Muscle of leg (tissue), 16 donors: ENCODE measurements at places on chromosomes 12 and 14. TPM values are rescaled to one million over a fixed set of nuclear protein-coding genes. Genes with fewer than 3 reads are reported as not detected.
A peak's percentile ranks its signal among the peaks of the same experiment; 100 is the strongest.

ACRBP gene
- polyA plus RNA-seq: 1.7 TPM

SLC7A8 gene
- 2.6 TPM for polyA plus RNA-seq

NXPH4 gene
- polyA plus RNA-seq: 4.6 TPM

- DNase-seq: no peak
Measured at GRCh38 chr14:49424436-49425331, 161.5 kb downstream of the RPS29 start.

DNA sequence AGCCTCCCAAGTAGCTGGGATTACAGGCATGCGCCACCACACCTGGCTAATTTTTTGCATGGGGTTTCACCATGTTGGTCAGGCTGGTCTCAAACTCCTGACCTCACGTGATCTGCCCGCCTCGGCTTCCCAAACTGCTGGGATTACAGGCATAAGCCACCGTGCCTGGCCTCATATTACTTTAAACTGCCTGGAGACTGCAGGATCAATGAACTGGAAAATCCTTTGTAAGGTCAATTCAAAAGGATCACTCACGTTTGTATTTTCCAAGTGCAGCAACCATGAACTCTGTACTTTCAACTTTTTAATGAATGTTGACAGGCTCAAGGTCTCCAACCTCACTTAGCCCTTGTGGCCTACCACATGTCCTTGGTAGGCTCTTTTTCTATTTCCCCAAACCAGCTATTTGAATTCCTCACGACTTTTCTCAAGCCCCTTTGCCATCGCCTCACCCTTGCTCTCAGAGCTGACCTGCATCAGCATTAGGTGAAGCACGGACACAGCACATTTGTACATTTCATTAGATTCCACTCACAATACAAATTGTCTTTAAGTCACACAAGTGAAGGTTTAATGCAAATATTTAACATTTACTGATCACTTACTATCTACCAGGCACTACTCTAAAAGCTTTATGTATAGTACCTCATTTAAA is 42.2 kb upstream of the GCH1 start:
- no peak for DNase-seq

- peak; percentile 22 for DNase-seq
Measured at GRCh38 chr12:56941299-56942017, 7.2 kb upstream of the SDR9C7 start.

RD3L gene
- polyA plus RNA-seq: not detected

DNA sequence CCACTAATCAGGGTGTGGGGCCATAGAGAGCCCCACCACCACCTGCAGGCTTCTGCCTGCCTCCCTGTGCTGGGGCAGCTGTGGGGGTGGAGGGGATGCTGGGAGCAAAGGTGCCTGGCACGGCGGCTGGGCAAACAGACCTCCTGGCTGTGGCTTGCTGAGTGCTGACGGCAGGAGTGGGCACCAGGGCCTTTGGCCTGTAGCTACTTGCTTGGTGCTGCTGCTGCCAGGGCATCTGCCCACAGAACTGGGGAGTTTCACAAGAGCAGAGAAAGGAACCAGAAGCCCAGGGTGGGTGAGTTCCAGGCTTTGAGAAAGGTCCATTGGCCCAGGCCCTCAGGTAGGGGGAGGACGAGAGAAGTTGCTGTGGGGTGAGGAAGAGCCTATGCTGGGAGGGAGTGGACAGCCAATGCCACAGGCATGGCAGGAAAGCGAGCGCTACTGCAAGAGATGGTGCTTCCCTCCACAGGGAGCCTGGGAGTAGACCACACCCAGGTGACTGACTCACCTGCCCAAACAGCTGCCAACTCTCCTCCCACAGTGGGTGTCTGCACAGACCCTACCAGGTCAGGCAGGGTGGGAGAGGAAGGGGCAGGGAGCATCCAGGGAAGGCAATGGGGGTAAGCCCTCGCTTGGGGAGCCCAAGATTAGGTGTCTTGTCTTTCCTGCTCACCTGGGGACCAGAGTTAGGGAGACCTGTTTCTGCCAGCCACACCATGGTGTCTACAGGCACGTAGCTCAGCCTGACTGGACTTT is 39.0 kb upstream of the HDAC7 start:
- no peak for DNase-seq

FAIM2 gene
- 16.1 TPM for polyA plus RNA-seq

KRT76 gene
- polyA plus RNA-seq: not detected

DNA sequence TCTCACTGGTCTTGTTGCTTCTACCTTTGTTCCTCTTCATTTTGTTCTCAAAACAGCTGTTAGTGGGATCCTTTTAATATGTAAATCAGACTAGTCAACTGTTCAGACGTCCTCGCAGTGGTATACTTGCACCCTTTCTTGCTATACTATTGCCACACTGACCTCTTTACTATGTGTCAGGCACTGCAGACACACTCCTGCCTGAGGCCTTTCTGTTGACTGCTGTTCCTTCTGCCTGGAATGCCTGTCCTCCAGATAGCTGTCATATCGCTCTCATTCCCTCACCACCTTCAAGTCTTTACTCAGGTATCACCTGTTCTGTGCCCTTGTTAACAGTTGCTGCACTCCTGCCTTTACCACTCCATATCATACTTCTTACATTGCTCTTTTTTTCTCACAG is 90.0 kb upstream of the TMEM263 start:
- DNase-seq: no peak

GRCh38 chr14:98684468-98684867 is 587.5 kb downstream of the BCL11B start:
- peak; percentile 87 for DNase-seq

DNA sequence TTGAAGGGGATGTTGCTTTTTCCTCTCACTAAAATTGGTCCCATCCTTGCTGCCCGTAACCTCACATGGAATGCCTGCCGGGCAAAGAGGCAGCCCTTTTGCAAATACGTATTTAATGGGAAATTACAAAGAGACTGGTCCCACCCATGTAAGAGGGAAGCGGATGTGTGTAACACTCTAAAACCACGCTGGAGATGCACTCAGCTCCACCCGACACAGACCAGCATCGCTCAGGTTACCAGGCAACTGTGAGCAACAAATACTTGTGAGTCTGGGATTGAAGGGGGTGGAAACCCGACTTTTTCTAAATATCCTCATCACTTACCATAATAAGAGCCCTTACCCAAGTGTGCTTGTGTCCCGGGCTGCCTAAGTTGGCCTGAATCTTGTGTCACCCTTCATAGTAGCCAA is 47.7 kb downstream of the ELK3 start:
- DNase-seq: peak; percentile 92

- DNase-seq: no peak
Measured at GRCh38 chr12:22600181-22600580, 24.8 kb upstream of the ETNK1 start.

DNA sequence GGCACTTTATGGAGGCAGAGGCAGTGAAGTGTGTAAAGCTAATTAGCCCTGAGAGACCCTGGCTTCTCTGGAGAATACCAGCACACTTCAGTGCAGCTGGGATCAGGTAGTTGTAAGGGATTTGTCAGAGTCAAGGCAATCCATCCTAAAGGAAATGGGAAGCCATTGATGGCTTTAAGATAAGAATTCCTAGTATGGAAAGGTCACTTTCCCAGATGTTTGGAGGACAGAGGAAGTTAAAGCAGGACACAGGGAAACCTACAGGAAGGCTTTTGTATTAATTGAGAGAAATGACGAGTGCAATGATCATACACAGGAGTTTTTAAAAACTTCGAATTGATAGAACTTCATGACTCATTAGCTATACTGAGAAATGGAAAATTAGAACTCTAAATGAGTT is 254.4 kb downstream of the SLC16A7 start:
- no peak for DNase-seq

SCNN1A gene
- 0.76 TPM for polyA plus RNA-seq

COX8C gene
- polyA plus RNA-seq: not detected

DNA sequence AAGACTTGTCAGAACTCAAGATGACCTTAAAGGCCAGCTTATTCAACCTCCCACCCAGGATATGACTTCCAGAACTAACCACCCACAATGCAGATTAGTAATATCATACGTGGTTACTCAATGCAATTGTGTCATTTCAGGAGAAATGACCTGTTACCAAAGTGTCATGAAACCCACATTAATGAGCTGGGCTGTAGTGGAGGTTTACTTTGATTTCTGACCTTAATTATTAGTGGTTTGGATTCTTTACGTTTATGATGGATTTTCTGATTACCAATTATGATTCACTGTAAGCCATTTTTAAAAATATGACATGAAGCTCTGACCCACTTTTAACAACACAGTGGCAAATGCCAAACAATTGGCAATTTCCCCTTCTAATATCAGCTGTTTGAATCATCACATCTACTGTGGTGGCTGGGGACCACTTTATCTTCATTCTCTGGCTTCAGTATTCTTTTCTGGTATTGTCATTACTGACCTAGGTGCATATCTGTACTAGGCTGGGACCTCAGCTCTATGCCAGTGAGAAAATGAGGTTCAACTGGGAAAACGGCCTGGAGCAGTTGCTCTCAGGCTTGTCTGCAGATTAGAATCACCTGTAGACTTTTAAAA is 223.3 kb downstream of the RGS6 start:
- DNase-seq: no peak

GRCh38 chr12:20392339-20392738 is 24.0 kb downstream of the PDE3A start:
- no peak for DNase-seq

- peak; percentile 54 for DNase-seq
Measured at GRCh38 chr12:10184261-10184843, 5.5 kb downstream of the TMEM52B start.

- no peak for DNase-seq
Measured at GRCh38 chr12:95104919-95105452, 31.6 kb upstream of the NR2C1 start.

PLEKHG7 gene
- 0.35 TPM for polyA plus RNA-seq

DNA sequence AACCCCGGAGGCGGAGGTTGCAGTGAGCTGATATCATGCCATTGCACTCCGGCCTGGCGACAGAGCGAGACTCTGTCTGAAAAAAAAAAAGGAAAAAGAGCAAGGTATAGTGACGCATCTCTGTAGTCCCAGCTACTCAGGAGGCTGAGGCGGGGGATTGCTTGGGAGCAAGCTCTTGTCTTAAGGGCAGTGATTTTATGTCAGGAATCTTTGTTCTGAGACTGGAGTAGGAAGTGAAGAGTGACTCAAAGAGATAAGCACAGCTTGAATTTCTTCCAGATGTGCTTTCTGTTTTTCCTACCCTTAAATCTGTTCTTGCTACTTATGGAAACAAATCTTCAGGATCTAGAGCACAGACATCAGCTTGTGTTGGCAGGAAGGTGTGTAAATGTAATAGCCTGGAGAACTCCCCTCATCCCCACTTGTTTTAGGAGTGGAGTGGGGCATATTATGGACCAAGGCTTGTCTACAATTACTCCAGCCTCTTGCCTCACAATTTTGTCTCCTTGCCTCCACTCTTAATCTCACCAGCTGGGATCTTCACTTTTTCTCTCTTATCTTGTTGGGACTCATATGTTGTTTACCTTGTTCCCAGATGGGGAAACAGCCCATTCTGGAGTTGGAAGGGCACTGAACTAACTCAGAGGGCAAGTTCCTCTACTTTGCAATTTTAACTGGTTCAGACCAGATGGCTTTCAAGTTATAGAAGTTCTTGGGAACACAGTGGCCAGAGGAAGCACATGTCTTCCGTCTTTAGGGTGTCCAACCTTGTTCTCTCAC is 7.5 kb downstream of the TMED2 start:
- no peak for DNase-seq

DNA sequence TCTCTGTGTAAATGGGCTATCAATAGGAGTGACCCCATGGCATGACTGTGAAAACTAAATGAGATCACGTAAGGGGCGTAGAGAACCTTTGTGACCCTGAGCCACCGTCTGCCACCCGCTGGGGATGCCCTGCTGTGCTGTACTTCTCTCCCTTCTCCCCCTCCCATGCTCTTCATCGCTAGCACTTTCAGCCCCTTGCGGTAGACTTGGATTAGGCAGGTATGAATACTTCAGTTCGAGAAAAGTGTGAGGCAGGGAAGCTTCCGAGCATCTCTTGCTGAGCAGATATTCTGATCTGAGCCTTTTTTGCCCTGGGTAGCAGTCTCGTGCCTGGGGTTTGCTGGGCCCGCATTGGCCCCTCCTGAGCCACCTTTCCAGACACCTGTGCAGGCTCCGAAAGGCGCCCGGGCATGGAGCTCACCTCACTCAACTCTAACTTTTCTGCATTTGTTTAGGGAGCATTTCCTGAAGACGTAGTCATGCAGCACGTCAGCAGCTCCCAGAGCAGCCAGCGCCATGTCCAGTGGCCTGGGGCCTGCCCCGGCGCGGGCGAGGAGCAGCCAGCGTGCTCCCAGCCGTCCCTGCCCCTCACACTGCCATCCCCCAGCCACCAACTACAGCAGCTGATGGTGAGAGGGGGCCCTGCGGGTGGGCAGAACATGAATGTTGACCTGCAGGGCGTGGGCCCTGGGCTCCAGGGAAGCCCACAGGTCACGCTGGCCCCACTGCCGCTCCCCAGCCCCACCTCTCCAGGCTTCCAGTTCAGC is 40.4 kb downstream of the DDX51 start:
- no peak for DNase-seq

GRCh38 chr12:109121346-109121880 is 5.0 kb downstream of the ACACB start:
- DNase-seq: no peak

- no peak for DNase-seq
Measured at GRCh38 chr14:94381149-94382030, 7.0 kb downstream of the SERPINA1 start.

DNA sequence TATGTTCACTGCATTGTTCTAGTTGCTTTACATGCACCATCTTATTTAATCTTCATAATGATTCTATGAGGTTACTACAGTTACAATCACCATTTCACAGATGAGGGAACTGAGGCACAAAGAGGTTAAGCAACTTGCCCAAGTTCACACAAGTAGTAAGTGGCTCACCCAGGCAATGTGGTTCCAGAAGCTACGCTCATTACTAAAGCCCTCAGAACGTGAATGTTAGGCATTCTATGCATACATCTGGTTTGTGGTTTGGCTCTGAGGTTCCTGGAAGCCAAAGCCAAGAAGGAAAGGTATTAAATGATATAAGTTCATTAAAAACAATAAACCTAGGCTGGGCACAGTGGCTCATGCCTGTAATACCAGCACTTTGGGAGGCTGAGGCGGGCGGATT is 14.4 kb upstream of the VRTN start:
- DNase-seq: no peak

PRIMA1 gene
- polyA plus RNA-seq: 3.8 TPM

DNA sequence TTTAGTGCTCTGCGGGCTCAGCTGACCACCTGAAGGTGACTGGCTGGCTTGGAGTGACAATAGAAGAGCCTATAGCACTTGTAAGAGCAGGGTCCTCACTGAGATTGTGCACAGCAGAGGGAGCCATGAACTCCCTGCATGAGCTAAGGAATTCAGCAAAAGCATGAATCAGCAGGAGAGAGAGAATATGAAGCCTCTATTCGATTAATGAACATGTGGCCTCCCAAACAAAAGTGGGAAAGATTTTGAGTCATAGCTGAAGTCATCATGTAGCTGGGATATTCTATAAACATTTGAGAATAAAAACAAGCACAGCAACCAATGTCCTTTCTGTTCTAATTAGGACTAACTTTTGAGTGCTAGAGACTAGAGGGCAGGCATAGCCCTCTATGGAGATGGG is 626.6 kb downstream of the DIO2 start:
- DNase-seq: no peak

AQP6 gene
- polyA plus RNA-seq: 0.31 TPM

CCDC92 gene
- polyA plus RNA-seq: 29.4 TPM
